NCI-H2107 (cell line): ENCODE measurements at places on chromosomes 5 and 9.

DNA sequence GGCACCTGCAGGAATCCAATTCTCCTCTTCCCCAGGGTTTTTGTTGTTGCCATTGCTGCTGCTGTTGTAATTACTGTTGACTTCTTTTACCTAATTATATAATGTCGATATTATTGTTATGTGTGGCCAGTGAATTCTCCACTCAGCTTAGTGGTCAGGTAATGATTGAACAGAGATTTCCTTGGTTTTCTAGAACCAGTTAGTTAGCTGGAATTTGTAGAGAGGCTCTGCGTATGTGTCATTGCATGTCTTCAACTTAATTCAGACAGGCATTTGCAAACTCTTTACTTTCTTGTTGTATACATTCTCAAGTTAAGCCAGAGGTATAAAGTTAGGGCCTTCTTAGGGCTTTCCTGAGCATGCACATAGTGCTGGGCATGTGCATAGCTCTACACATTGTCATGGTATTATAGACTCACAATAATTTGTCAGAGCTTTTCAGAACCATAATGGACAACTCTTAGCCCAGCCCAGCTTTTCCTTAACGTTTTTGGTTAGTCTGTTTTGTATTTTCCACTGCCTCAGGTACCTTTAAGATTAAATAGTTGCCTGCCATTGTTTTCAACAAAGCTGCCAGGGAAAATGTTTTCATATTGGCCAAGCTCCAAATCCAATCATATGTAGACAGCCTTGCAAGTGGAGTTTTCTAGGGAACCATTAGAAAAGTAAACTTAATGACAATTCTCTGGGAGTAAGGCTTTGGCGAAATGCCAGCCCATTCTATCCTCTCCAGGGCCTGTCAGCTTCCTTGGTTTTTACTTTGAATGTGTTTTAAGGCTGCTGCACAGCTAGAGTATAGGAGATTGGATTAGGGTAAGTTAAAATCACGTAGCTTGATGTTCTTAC, 68.1 kb downstream of the UBE2R2 start:
- DNase-seq: peak; percentile 10

DNA sequence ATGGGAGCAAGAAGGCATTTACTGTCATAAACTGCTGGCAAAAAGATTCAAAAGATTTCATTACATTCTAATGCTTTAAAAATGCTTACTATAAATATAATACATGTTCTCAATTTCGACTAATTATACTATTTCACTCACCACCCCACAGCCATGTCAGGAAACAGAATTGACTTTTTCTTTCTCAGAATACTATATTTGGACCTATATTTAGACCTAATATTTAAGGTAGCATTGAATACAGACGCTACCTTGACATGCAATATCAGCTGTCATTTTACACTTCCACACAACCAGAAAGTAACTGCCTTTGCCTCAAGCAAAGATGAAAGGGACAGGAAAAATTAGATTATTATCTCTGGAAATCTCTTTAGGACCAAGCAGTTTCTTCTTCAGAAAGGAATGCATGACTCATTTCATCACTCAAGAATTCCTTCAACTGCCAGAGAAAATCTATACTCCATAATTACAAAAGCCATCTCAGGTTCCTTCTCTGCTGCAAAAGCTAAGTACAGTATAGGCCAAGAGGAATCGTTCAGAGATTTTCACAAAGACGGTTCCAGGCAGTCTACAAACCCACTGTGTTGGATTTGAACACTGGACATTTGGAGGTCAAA, 11.8 kb upstream of the UBE2QL1 start:
- no peak for DNase-seq

- no peak for DNase-seq
These were observed 13.3 kb downstream of the SPARC start for GRCh38 chr5:151673421-151673820.

GRCh38 chr9:124074746-124075145, 63.2 kb downstream of the LHX2 start:
- no peak for DNase-seq

DNA sequence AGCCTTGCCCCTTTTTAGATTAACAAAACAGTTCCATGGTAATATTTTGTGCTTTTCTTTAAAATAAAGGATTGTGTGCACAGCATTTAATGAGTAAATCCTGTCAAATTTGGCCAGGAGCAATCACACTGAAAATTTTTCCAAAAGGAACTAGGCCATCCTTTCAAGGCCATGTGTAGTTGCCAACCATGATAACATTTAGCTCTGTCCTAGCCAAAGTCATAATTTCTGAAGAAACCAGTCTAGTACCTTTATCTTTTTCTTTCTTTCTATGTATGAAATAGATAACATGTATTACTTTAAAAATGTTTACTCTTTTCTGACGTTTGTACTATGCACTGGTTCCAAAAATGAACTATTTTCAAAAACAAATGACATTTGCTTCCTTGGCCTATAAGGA, 143.7 kb downstream of the PBX3 start:
- no peak for DNase-seq

GRCh38 chr9:37447111-37447510, 18.1 kb downstream of the ZBTB5 start:
- DNase-seq: no peak

DNA sequence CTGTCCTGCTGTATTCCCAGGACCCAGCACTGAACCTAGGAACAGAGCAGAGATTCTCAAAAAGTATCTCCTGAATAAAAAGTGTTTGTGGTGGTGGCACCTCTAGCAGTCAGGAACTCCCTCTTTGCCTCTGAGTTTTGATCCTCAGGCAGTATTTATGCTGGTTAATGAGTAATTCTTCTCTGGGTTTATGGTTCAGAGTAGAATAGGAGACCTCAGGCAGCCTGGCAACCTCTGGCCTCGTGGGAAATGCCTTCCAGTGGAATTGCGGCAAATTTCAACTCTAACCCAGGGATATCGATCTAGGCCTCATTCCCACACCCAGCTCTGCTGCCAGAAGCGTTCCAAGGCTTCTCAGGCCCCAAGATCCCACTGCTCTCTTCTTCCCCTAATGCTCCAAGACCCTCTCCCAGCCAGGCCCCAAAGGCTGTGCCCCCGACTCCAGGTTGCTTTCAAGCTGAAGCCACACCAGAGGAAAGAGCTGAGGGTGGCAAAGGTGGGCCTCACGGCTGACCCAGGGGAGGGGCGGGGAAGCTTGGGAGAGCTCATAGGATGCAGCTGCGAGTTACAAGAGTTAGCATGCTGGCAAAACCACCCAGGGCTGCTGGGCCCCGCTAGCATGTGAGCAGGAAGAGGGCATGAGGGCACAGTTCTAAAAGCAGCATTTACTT, 10.9 kb upstream of the HDHD3 start:
- DNase-seq: no peak

GRCh38 chr5:150227606-150228273, 37.9 kb downstream of the SLC6A7 start:
- DNase-seq: no peak

DNA sequence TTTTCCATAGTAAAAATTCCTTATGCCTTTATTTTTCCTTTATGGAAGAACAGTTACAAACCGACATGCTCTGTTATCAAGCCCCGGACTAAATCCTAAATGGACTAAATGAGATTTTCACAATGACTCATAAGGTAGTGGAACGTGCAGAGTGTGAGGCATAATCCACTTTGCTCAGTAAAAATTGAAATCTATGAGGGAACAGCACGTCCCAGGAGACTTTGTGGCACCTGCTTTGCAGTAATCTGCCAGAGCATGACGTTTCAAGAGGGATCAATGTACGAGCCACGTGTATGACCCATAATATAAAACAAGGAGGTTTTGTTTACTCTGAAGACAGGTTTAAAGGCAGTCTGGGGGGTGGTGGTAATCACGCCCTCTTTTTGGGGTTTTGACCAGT, 83.8 kb upstream of the GNA14 start:
- peak; percentile 73 for DNase-seq

DNA sequence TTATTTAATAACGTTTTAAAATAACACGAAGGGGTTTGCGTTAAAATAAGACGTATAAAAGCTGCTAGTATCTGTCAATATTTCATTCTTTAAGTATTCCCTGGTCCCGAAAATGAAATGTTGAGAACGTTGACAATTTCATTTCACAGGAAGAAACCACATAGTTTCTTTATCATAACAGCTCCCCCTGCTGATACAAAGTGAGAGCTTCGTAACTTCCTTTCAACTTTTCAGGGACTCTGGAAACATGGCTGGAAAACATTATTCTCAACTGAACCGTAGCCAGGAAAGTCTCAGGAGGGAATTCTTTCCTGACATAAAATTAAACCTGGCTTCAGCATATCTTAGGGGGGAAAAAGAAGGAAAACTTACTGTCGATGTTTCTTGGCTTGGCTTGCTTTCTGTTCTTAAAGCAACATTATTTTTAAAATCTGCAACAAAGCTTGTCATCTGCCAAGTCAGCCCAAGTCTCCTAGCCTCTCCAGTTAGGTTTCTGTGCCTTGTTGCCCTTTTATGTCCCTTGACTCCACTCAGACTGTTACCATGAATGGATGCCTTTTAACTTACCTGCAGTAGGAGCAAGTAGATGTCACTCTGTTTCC, 122.9 kb upstream of the DAB2 start:
- DNase-seq: no peak

GRCh38 chr5:166909926-166910325, 1381.5 kb upstream of the WWC1 start:
- DNase-seq: no peak

GRCh38 chr9:13962006-13962405, 351.9 kb downstream of the NFIB start:
- DNase-seq: no peak

GRCh38 chr9:76431601-76432000, 27.4 kb upstream of the GCNT1 start:
- DNase-seq: no peak

- DNase-seq: peak; percentile 35
These were observed 368.1 kb upstream of the GRIA1 start for GRCh38 chr5:153122403-153122802.

DNA sequence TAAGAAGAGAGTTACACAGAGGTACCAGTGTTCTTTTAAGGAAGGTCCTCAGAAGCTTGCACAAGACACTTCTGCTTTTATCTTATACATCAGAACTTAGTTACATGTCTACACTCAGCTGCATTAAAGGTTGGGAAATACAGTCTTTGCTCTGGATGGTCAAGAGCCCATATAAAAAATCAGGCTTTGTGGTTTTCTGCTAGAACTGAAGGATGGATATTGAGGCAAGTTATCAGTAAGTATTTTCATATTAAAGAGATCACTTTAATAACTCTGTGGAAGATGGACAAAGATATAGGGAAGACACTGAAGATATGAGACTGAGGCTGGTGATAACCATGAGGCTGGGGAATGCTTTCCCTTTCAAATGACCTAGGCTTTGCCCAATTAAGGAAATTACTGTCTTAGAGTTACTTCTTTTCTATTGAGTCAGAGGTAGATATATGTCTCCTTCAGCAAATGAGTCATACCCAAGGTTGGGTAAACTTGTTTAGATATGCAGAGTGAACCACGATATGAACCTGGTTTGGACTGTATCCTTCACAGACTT, 87.0 kb upstream of the TNC start:
- no peak for DNase-seq

GRCh38 chr5:142404046-142404477, 79.2 kb upstream of the SPRY4 start:
- DNase-seq: no peak

- DNase-seq: no peak
These were observed 353.5 kb downstream of the FBXL17 start for GRCh38 chr5:108028412-108028811.

DNA sequence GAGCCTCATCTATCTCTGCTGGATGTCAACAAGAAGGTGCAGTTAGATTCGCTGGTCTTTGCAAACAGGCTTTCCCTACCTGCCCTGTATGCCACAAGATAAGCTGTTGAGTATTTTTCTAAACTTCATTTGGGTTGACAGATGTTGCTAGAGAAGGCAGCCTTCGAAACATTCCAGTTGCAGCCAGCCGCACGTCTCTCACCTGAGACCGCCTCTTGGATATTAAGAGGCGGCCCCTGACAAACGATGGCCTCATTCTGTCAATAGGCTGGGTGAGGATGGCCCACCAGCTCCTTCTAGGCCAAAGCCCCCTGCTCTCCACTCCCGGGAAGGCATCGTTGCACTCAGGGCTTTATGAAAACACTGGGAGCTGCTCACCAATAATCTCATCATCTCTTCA, 181.6 kb downstream of the DAB2IP start:
- DNase-seq: no peak

GRCh38 chr5:135978993-135979392, 24.2 kb upstream of the LECT2 start:
- DNase-seq: no peak

GRCh38 chr5:125578551-125578950, 832.1 kb upstream of the ZNF608 start:
- no peak for DNase-seq

- DNase-seq: no peak
These were observed 823 bp downstream of the ST6GALNAC6 start for GRCh38 chr9:127898433-127899127.

DNA sequence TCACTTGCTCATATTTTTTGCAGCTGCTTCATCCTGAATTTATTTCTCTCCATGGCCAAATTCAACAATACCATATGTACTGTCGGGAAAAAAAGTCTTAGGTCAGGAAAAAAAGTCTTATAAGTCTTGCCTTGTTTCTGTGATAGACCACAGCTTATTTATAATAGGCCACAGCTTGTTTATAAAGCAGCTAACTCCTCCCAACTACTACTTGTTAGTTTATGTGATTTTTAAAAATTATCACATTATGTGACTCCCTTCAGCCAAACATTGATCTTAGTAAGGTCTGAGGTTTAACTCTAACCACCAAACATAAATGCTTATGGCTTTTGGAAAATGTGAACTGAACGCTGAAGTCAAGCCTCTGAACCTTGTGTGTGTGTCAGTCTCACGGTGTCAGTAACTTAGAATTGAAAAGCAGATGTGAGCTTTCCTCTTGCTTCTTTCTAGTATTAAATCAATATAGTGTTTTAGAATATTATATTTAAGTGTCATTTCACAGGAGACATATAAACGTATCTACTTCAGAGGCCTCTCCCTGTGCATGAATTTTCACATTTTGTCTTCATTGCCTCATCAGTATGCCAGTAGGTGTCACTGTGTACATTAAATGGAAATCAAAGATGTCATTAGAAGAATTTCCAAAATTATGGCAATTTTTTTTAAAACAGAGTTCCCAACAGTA, 51.3 kb downstream of the SNX24 start:
- DNase-seq: no peak

- DNase-seq: no peak
These were observed 44.4 kb downstream of the RFK start for GRCh38 chr9:76349865-76350264.

- no peak for DNase-seq
These were observed 12.2 kb downstream of the CXXC5 start for GRCh38 chr5:139660105-139660922.

DNA sequence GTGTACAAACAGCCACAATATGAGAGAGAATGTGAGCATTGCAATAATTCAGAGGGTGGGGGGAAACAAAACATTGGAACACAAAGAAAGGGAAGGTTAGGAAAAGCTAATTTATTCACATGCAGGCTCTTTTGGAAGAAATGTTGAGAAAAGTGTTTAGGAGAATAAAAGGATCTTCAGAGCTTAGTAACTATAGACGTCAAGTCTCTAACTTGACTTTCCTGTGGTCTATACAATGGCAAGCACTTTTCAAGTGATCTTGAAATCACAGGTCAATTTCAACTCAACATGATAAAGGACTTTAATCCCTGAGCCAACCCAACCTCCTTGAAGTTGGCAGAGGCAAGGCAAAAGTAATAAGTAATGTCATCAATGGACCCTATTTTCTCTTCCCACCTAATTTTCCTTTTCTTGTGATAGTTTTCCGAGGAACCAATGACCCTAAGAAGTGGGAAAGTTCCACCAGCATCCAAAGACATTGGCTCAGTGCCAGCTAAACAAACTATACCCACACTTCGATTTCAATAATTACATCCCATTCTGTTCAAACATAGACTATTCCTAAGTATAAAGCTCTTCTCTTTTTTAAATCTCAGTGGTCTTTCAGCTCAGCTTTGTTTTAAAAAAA, 23.7 kb downstream of the RFK start:
- no peak for DNase-seq

- DNase-seq: no peak
These were observed 67.2 kb downstream of the MVB12B start for GRCh38 chr9:126393876-126394275.
